RKO (cell line): ENCODE measurements at places on chromosomes 12 and 14.

- no peak for DNase-seq
These were observed 108.0 kb downstream of the PPM1A start for GRCh38 chr14:60356906-60357550.

GRCh38 chr14:94827711-94828447 lies 58.0 kb upstream of the GSC start:
- DNase-seq: no peak

DNA sequence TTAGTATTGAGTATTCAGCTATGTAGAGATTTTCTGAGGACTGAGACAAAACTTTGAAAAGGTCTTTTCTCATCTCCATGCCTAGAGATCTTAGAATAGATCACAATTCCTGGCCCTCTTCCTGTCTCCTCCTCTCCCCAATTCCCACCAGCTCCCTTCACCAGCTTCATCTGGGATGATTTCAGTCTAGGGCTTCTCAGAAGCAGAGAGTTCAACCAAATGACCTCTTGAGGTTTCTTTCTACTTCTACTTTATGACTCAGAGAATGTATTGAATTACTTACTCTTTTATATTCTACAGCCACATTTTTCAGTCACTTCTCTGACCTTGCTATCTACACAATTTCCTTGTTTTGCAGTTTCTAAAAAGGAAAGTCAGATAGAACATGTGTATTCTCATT lies 19.4 kb upstream of the SNX6 start:
- DNase-seq: no peak

DNA sequence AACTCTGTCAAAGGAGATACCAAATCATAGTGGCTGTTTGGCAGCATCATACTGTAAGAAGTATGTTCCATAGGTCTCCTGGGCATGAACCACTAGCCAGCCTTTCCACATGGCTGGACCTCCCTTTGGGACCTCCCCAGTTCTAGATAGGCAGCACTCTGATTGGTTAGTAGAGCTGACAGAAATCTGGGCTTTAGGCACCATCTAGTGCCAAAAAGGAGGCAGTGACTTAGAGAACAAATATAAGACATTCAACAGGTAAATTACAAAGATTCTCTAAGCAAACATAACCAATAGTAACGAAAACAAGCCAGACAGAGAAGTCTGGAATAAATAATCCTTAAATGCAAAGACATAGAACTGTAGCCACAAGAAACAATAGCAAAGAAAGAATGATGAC lies 148.0 kb upstream of the PDE3A start:
- peak; percentile 61 for DNase-seq

GRCh38 chr12:90261283-90261682 lies 552.6 kb upstream of the ATP2B1 start:
- no peak for DNase-seq

DNA sequence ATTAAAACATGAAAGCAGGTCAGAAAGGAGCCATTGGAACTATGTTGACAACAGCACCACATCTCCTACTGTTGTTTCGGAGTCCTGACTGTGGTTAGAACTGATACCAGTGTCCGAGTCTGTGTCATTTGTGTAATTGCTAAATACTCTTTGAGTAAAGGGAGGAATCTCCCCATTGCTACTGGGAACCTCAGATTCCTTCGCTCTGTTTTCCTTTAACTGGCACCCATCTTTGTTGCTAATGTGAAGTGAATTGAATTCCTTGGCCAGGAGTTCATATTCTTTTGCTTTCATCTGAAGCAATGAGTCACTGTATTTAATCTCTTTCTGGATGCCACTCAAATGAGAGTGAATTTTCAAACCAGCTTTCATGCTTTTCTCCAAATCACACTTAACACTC lies 31.5 kb downstream of the RASSF9 start:
- DNase-seq: peak; percentile 19

DNA sequence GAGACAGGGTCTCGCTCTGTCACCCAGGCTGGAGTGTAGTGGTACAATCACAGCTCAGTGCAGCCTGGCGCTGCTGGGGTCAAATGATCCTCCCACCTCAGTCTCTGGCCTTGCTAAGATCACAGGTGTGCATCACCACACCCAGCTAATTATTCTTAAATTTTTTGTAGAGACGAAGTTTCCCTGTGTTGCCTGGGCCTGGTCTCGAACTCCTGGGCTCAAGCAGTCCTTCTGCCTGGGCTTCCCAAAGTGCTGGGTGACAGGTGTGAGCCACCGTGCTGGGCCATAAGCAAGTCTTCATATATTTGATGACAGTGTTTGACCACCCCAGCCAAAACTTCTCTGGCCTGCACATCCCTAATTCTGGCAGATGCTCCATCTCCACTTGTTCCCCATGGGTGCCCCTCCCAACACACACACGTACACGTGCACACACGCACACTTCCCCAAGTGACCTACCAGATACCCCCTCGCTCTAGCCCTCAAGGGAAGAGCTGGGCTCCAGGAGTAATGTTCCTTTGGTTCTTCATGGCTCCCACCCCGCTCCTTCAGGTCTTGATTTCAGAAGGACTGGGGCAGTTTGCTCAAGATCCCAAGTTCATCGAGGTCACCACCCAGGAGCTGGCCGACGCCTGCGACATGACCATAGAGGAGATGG lies 104.3 kb upstream of the FKBP4 start:
- no peak for DNase-seq

DNA sequence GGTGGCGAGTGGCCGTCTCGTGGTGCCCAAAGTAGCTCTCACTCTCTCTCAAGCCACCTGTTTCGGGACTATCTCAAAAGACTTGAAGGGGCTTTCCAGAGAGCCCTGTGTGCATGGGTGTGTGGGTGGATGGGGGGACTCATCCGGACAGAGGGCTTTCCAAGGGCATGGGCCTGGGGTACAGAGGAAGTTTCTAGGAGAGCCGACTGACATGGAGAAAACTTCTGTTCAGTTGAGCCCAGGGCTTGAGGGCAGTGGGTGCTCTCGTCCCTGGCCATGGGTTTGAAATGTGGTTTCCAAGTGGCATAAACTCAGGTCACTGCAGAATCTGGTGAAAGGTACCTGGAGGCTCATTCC lies 47.4 kb upstream of the MEG3 start:
- no peak for DNase-seq

- no peak for DNase-seq
These were observed 120.4 kb downstream of the ADCK1 start for GRCh38 chr14:77920312-77920711.

- DNase-seq: no peak
These were observed 86.1 kb downstream of the CACNA1C start for GRCh38 chr12:2138871-2139308.

GRCh38 chr12:94545935-94546771 lies 86.5 kb upstream of the CEP83 start:
- DNase-seq: no peak

- DNase-seq: peak; percentile 15
These were observed 108.3 kb downstream of the NUAK1 start for GRCh38 chr12:106030210-106031071.

GRCh38 chr12:27703720-27704452 lies 6.7 kb upstream of the MRPS35 start:
- DNase-seq: peak; percentile 86
